Activated effector memory CD4-positive, alpha-beta T cell treated with Interleukin-2 at 50 U/mL for 16 hours (primary cell): ENCODE measurements at places on chromosomes 5 and 9.

GRCh38 chr9:1120500-1121165 lies 70.5 kb downstream of the DMRT2 start:
- no peak for DNase-seq

DNA sequence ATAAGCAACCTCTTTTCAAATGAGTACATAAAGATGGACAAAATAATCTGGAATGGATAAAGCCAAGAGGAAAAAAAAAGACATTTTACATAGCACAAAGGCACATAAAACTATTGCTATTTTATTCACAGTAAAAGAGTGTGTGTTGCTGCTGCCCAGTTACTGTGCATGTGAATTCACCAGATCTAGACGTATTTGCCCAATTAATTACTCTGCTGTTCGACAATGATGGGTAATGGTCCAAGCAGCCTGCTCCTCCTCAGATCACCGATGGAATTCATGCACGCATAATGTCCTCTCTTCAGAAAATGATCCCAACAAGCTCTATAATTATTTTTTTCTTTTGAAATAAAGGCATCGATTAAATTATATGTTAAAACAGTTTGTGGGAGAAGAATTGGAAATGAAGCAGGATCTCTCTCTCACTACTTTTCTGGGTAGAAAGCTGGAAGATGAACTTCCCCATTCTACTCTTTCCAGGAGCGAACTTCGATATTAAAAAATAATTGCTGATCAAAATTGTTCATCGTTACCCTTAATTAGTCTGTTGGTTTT lies 357.4 kb upstream of the CCNH start:
- no peak for DNase-seq

GRCh38 chr5:65065001-65065511 lies 296.3 kb downstream of the CWC27 start:
- no peak for DNase-seq

GRCh38 chr9:24545285-24545684 lies 412 bp downstream of the IZUMO3 start:
- no peak for DNase-seq

DNA sequence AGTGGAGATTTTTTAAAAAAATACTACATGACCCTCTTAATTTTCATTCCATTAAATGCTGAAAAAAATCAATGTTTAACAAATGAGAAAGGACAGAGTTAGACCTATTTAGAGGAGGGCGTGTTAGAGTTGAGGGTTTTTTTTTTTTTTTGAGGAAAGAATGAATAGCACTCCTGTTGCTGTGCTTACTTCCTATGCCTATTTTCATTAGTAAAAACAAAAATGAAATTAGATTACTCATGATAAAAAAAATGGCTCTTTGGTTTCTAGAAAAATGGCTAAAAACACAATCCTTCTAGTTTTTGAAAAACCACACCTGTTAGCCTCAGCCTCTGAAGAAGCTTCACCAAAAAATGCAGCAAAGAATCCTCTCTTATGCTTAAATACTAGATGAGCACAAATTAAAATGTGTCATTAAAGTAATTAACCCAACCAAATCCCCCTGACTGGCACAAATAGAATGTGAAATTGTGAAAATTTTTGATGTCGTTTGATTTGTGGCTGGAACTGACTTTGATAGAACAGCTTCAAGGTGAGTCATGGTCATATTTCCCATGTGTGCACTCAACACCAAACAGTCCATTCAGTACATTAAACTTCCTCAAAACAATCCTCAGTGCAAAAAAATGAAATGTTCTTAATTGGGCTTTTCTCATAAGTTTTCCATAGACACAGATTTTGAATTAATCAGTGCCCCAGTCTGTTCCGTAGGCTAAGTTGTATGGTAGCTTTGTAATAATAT lies 98.0 kb downstream of the MACIR start:
- no peak for DNase-seq

- DNase-seq, result no peak
Measured at GRCh38 chr9:113427629-113428028, 17.1 kb downstream of the C9orf43 start.

- DNase-seq, result no peak
Measured at GRCh38 chr9:33147416-33148169, 19.5 kb downstream of the B4GALT1 start.

- DNase-seq, result no peak
Measured at GRCh38 chr5:142104491-142104890, 4.1 kb upstream of the NDFIP1 start.

GRCh38 chr5:425714-426113 lies 17.3 kb upstream of the EXOC3 start:
- DNase-seq, result no peak

- no peak for DNase-seq
Measured at GRCh38 chr5:166166071-166166470, 2125.4 kb upstream of the WWC1 start.

DNA sequence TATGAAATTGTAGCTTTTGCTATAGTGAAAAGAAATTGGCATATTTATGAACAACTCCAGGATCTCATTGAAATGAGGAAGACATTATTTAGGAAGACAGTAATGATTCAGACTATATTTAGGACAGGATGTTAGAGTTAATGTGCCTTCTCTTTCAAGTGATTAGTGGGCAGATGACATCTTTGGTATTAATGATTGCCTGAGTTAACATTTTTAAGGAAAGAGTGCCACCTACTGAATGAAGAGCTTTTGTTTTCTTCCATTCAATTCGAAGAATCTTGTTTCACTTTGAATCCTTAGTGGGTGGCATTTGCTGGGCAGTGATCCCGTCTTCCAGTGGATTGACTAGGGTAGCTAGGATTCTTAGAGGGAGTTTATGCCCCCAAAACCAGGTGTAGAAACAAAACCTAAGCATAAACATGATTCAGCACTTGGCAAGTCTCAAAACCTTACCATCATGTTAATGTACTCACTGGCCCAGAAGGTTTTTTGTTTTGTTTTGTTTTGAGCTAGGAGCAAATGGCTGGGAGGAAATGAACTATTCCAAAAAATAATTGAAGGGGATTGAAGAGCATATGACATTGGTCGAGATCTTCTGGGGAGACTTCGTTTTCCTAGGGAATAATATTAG lies 23.2 kb downstream of the MAP3K1 start:
- DNase-seq, result no peak

- DNase-seq, result no peak
Measured at GRCh38 chr5:14579731-14580397, 1.7 kb upstream of the OTULINL start.

GRCh38 chr5:162187371-162187770 lies 119.8 kb downstream of the GABRG2 start:
- no peak for DNase-seq

- no peak for DNase-seq
Measured at GRCh38 chr5:136001466-136001981, 27.3 kb upstream of the TGFBI start.
